Forelimb muscle (tissue), 1 donor: ENCODE measurements at places on chromosomes 4 and X. TPM values are rescaled to one million over a fixed set of nuclear protein-coding genes. Genes with fewer than 3 reads are reported as not detected.

DNA sequence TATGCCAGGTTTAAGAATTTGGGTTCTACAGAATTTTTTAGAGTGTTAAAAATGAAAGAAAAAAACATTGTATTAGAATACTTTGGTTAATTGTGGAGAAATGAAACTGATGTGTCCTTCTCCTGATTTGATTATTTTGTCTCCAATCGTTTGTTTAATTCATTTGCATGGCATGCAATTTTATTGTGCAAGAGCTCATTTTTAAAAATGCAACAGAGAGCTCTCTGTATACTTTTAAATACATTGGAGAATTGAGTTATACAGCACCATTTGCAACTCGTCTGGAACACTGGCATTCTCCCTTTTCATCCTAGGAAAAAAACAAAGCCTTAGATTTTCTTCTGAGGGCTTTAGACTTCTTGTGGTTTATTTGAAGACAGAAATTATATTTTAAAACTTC, 689 bp downstream of the EXOC1L start:
- no peak for DNase-seq

DNA sequence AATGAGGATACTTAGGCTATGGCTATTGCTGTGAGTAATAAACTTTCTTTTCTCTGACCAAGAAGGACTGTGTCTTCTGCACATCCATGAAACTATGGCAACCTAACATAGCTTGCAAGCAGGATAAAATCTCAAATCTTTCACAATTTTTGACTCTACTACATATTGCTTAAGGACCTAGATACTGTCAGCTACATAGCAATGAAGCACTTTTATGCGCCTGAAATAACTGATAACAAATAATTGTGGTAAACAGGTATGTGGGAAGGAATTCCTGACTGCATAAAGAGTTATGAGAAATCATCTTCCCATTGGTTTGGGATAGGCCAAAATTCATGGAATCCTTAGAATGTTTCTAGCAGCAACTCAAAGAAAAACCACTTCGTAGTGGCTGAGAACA, 41.2 kb upstream of the PDGFC start:
- no peak for DNase-seq

- no peak for DNase-seq
Observed at GRCh38 chr4:183008492-183008891, 90.6 kb upstream of the WWC2 start.

Gene RPL9
- 830 TPM for polyA plus RNA-seq

Gene VCX
- polyA plus RNA-seq = not detected

Gene CT45A5
- 0.89 TPM for polyA plus RNA-seq

Gene SH3TC1
- 8.5 TPM for polyA plus RNA-seq

Gene CLRN2
- not detected for polyA plus RNA-seq
